WTC11 (cell line): ENCODE measurements at places on chromosomes 11 and 22.

DNA sequence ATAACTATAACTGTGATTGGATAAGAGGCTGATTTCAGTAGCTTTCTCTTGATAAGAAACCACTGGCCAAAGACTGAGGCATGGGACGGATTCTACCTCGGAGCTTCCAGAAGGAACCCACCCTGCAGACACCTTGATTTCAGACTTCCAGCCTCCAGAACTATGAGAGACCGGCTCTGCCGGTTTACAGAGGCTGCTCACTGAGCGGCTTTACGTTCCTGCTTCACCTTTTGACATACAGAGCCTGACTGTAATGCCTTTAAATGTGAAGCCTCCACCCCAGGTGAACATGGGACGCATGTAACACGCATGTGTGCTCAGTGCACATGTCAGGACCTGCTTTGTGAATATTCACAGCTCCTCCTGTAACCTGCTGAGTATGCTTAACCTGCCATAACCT, 361.5 kb downstream of the CTTN start:
- no peak for DNase-seq

GRCh38 chr11:33942954-33943353, 51.1 kb upstream of the LMO2 start:
- no peak for DNase-seq

- DNase-seq: no peak
Measured at GRCh38 chr11:134668796-134669195, 256.8 kb upstream of the B3GAT1 start.

DNA sequence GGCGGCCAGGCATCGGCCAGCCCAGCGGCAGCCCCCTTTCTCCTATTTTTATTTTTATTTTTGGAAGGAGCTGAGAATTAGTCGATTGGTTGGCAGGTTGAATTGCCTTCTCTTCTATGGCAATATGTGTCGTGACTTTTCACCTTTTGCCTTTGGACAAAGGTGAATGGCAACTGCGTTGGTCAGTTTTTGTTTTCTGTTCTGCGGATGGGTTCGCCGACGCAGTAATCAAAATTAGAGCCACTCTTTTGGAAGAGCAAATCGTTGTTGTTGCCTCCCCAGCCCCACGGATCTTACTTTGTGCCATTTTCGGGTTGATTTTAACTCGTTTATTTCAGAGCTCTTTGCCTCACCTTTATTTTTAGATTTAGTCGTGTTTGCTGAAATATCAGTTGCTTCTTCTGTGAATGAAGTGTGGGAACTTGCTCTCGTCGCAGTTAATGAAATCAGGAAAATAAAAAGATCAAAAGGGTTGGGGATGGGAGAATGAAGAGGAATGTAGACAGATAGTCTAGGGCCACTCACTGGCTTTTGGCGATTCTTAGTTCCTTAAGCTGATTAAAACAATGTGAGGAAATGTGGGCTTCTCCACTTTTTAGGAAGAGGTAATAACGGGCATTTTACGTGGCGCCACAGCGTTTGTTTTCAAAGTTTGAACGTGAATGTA, 1.6 kb downstream of the CECR2 start:
- no peak for DNase-seq

- DNase-seq: no peak
Measured at GRCh38 chr11:118705791-118706545, 26.5 kb upstream of the TREH start.
